ENCODE measurements at places on chromosomes 7 and 10.

- DNase-seq, result no peak
These were observed 288.3 kb downstream of the SFMBT2 start for GRCh38 chr10:7122561-7122960.

- no peak for DNase-seq
These were observed 176.8 kb downstream of the C7orf25 start for GRCh38 chr7:42735081-42735480.

GRCh38 chr10:17026686-17027485 is 102.7 kb downstream of the CUBN start:
- no peak for DNase-seq

DNA sequence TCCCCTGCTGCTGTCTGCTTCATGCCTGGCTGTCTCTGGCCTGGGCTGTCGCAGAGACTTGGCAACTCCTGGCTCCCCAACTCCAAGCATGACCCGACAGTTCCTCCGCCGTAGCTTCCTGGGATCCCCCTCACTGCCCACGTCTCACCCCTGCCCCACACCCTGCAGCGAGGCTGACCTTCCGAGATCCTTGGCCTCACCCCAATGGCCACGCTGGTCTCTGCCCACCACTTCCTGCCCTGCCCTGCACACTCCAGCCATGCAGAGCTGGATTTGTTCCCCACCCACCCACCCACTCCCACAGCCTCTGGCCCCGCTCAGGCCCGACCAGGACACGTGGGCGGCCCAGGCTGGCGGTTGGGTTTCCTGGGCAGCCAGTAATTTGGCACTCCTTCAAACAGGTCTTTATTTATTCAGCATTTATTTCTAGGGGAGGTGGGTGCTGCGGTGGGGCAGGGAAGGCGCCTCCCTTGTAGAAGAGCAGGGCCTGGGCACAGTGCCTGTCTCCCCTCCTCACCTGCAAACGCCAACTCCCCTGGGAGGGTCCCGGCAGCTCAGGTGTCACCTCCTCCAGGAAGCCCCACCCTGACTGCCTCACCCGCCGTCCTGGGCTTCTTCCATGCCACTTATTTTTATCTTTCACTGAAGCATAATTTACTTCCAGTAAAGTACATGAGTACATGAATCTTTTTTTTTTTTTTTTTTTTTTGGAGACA is 25.5 kb downstream of the GTF2IRD1 start:
- DNase-seq, result no peak

DNA sequence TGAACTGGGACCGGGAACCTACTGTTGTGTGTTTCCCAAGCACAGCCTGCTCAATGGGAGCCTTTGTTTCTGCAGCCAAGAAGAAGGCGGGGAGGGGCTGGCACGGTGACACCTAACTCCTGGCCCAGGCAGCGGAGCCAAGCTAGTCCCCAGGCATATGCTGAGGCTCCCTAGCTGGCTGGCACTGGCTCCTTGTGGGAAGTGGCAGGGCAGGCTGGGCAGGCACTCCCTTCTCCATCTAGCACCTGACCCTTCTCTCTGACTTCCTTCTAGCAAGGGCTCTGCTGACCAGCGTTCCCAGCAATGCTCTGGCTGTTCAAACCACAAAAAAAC is 325.0 kb downstream of the PLXNA4 start:
- DNase-seq, result no peak

GRCh38 chr10:62166331-62167131 is 102.1 kb downstream of the RTKN2 start:
- no peak for DNase-seq

- DNase-seq, result no peak
These were observed 182.4 kb downstream of the DNAJB6 start for GRCh38 chr7:157519246-157519645.

DNA sequence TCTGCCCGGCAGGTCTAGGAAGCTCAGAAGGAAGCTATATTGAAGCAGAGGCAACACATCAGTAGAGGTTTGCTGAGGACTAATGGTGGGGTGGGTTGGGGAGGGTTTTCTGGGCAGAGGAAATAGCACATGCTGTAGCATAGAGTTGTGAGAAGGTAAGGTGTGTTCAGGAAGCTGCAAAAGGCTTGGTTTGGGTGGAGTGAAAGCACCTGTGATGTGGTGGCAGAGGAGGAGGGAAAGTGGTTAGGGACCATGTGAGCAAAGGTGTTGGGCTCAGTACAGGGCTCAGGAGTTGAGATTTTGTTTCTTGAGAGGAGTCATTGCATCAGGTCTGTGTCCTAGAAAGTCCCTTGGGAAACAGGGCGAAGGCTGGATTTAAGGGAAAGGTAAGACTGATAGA is 294.6 kb downstream of the SORCS3 start:
- no peak for DNase-seq

All from mesothelial cell of epicardium (in vitro differentiated cells).